ENCODE measurements at places on chromosomes 13 and 19.
A peak's percentile ranks its signal among the peaks of the same experiment; 100 is the strongest.

DNA sequence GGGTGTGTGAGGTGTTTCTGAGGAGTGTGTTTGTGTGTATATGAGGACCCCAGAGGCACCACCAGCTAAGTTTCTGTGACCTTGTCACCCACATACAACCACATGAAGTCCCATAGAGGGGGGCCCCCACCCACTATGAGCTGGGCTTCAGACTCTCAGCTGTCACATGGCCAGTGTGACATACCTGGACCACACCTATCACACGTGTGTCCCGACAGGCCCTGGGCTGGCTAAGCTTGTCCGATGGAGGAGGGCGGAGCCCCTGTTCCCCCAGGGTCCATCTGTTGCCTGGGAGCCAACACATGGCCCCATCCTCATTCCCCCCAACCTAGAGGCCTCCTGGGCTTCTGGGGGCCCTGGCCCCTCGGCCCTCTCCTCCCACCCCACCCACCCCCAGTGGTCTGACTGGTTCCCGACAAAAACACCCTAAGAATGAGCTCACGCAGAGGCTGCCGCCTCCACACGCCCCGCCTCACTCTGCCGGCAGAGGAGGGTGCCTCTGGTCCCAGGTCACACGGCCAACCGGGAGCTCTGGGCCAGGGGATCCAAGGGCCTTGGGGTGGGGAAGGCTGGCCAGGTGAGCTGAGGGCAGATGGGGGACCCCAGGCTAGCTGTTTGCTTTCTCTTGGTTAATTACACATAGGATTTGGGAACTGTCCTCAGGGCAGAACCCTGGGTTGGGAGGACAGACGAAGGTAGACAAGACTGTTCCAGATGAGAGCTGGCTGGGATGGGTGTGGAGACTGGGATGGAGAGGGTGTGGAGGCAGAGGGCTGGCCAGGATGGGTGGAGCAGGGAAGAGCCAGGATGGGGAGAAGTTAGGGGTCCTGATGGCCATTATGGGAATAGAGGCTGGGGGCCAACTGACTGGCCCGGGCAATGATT lies 4.3 kb downstream of the KLC3 start:
- DNase-seq, result no peak

GRCh38 chr13:102693776-102694175 lies 1.1 kb downstream of the METTL21C start:
- no peak for DNase-seq

- no peak for DNase-seq
These were observed 66.0 kb upstream of the FREM2 start for GRCh38 chr13:38620876-38621275.

GRCh38 chr13:113652404-113653263 lies 5.4 kb downstream of the ATP4B start:
- DNase-seq, result peak; percentile 1

DNA sequence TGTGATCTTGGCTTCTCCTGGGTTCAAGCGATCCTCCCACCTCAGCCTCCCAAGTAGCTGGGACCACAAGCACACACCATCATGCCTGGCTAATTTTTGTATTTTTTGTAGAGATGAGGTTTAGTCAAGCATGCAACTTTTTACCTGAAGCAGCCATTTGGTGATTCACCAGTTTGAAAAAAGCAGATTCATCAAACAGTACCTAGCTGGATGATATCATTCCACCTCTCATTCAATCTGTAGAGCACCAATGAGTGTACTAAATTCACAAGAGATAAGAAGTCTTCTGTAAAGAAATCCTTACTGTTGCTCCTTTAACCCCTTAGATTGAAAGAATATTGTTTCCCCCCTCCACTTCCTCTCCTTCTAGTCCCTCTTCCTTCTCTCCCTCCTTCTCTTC lies 261.1 kb upstream of the RFC3 start:
- no peak for DNase-seq

DNA sequence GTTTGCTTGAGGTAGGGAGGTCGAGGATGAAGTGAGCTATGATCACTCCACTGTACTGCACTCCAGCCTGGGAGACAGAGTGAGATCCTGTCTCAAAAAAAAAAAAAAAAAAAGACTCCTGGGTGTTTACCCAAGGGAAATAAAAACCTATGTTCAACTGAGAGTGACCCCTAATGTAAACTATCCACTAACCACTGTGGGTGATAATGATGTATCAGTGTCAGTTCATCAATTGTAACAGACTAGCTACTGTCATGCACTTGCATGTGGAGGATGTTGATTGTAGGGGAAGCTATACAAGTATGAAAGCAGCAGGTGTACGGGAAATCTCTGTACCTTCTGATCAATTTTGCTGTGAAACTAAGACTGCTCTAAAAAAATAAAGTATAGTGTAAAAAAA lies 2.6 kb upstream of the CIB3 start:
- DNase-seq, result no peak

GRCh38 chr13:43223216-43223615 lies 199.8 kb downstream of the DNAJC15 start:
- DNase-seq, result no peak

- DNase-seq, result no peak
These were observed 36.6 kb upstream of the IL17D start for GRCh38 chr13:20666948-20667347.

- no peak for DNase-seq
These were observed 367.6 kb upstream of the PRR20A start for GRCh38 chr13:56773148-56773547.

GRCh38 chr19:310141-310651 lies 19.0 kb upstream of the PLPP2 start:
- no peak for DNase-seq

DNA sequence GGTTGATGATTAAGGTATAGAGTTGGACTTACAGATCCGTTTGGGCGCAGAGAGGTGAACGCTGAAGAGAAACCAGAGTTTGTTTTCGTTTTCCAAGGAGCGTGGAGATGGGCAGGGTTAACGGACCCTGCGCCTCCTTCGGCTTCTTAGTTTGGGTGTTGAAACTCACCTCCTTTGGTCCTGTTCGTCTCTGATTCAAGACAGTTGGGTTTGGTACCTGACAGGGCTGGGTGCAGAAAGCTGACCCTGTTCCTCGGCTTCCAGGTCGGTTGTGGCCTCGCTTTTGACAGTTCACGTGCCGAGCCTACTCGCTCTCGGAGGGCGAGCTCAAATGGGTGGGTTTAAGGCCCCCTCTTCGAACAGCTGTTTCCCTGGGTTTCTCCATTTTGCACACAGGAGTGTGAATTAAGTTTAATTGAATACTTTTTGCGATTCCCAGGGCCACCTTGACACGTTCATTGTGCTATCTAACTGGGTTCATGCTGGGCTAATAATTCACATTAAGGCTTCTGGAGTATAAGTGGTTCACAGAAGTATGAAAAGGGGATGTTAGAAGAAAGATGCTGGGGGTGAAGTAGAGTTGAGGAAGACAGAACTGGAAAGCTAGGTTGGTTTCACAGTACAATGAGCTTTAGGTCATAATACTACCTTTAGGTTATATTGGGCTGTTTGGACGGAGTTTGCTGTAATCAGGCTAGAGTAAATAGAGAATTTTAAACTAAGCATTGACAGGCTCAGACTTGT lies 638 bp downstream of the USPL1 start:
- DNase-seq, result no peak

GRCh38 chr13:111663505-111663904 lies 343.1 kb downstream of the TEX29 start:
- DNase-seq, result no peak
